CD14-positive monocyte (primary cell): ENCODE measurements at places on chromosomes 3 and 15.

DNA sequence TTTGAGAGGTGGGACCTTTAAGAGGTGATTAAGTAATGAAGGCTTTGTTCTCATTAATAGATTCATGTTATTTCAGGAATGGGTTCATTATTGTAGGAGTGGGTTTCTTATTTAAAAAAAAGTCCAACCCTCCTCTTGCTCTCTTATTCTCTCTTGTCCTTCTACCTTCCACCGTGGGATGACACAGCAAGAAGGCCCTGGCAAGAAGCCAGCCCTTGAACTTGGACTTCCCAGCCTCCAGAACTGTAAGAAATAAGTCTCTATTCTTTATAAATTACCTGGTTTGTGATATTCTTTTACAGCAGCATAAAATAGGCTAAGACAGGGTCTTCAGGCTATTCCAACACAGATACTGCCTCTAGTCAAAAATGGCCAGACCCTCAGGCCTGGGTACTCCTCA is 62.2 kb downstream of the MYLK start:
- DNase-seq: no peak

DNA sequence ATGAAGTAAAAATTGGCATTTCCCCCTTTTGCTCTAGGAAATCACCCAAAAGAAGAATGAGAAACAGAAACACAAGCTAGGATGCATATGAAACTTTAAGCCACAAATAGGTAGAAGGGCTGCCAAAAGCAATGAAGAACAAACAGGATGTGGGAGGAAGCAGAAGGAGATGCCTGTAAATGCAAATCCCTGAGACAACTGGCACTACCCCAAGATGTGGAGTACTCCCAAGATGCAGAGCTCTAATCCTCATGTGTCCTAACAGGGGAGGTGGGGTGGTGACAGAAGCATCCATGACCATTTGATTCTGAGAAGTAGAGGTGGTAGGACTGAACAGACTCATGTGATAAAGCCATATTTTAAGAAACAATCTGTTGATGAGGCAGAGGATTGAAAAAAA is 31.9 kb upstream of the ZNF280D start:
- no peak for DNase-seq

DNA sequence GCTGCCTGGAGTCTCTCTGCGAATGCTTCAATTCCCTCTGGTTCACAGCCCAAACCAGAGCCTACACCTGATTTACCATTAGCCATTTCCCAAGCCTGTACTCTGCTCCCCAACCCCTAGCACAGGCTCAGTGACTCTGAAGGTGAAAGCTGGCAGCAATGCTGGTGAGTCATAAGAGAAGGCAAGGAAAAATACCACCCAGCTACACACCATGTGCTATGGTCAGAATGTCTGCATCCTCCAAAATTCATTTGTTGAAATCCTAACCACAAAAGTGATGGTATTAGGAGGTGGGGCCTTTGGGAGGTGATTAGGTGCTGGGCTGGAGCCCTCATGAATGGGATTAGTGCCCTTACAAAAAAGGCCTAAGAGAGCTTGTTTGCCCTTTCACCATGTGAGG is 117.1 kb upstream of the TJP1 start:
- no peak for DNase-seq

DNA sequence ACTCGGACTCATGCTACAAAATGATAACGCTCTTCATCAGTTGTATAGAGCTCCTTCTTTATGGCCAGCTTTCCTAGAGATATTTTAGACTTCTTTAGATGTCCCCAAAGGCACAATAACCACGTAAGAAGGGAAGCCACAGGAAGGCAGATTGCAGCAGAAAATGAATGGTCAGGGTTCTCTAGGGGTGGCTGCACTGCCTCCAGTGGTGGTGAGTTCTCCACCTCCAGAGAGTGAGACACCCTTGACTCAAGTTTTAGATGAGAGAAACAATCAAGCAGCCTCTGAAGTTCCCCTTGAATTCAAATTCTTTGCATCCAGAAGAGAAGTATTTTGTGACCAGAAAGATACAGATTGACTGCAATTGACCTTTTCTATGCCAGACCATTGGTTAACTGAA is 191.5 kb downstream of the TP63 start:
- DNase-seq: no peak

GRCh38 chr3:196641333-196642054 is 2.0 kb downstream of the NRROS start:
- peak; percentile 93 for DNase-seq

- peak; percentile 29 for DNase-seq
Measured at GRCh38 chr15:66765478-66766281, 63.6 kb downstream of the SMAD6 start.

GRCh38 chr15:56679225-56679624 is 54.1 kb downstream of the ZNF280D start:
- DNase-seq: no peak
